ENCODE measurements at places on chromosomes 6 and 20.
A peak's percentile ranks its signal among the peaks of the same experiment; 100 is the strongest.

GRCh38 chr6:127069659-127070279, 48.7 kb upstream of the RSPO3 start:
- peak; percentile 14 for DNase-seq

GRCh38 chr6:79630883-79631692, at the start of gene SH3BGRL2:
Gene SH3BGRL2, plus strand, starts transcription at chr6:79631329. Its CDS starts 133 bp downstream, at chr6:79631462.
- DNase-seq, result peak; percentile 28

DNA sequence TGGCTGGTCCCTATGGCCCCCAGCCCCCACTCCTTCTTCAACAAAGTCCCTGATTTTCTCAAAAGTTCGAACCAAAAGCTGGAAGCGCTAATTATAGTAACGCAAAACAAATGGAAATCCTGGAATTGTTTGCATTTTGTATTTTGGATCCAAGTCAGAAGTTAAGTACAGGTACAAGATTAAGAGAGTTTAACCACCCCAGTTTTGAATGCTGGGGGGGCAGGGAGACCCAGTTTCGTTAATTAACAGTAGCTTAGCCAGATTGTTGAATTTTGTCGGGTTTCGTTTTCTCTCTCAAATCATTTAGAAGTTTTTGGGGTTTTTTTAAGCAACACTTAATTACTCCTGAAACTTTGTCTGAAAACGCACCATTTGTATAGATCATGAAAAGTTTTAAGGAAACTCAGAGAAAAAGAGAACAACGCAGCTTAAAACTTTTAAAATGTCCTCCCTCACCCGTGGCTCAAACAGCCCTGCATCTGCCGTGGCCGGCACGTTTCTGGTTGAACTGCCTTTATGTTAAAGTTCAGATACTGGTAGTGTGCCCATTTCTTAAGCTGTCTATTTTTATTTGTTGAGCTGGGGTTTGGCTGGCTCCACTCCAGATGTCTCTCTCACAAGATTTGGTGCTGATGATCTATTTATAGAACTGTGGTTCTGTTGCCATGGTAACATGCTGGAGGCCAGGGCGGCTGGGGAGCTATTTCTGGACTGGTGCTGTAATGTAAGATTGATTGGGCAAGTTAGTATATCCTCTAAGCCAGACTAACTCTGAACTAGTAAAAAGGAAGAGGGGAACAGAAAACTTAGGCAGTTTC, 55.0 kb downstream of the GNAS start:
- DNase-seq, result peak; percentile 87

GRCh38 chr6:126072172-126072571, 85.8 kb downstream of the TRMT11 start:
- no peak for DNase-seq

DNA sequence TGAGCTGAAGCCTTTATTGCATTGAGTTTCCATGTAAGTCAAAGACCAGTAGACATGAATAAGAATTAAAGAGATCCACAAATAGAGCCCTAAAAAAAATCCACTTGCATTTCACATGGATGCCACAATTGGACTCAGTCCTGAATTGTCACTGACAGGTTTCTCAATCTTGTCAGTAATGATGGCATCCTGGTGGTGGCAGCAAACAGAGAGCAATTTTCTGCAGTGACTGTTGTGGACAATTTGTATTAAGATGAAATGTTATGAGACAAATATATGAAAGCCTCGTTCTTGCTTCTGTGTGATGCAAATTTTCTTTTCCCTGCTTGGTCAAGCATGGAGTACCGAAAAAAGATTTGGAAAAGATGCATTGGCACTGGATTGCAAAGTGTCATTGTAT, 278.9 kb downstream of the SAMD5 start:
- DNase-seq, result no peak

DNA sequence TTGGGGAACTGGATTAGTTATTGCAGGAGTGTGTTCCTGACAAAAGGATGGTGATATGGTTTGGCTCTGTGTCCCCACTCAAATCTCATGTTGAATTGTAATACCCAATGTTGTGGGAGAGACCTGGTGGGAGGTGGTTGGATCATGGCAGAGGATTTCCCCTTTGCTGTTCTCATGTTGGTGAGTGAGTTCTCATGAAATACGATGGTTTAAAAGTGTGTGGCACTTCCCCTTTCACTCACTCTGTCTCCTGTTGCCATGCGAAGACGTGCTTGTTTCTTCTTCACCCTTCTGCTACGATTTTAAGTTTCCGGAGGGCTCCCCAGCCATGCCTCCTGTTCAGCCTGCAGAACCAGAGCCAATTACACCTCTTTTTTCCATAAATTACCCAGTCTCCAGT, 16.2 kb upstream of the TREM1 start:
- DNase-seq, result no peak

- DNase-seq, result no peak
Observed at GRCh38 chr6:167815296-167815980, 11.3 kb upstream of the AFDN start.

- DNase-seq, result peak; percentile 80
Observed at GRCh38 chr6:12572896-12573827, 143.4 kb upstream of the PHACTR1 start.

GRCh38 chr6:99458319-99458718, 33.2 kb upstream of the PNISR start:
- no peak for DNase-seq

GRCh38 chr6:29129326-29130012, 21.6 kb downstream of the OR2J3 start:
- DNase-seq, result no peak

- DNase-seq, result no peak
Observed at GRCh38 chr20:47561180-47561579, 59.5 kb downstream of the NCOA3 start.

DNA sequence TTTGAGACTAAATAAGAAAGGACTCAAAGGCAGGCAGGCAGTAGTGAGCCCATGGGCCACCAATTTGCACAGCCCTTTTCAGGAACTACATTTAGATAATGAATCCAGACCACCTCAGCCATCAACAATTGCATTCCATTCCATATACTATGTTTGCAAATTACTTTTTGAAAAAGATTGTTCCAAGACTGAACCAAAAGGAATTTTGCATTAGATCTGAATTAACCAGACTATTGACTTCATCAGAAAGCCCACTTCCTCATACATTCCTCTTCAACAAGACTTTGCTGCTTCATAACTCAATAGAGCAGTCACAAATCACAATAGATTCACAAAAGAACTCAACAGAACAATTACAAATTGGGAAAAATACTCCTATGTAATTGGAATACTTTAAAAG, 229.1 kb downstream of the SIM1 start:
- DNase-seq, result no peak

DNA sequence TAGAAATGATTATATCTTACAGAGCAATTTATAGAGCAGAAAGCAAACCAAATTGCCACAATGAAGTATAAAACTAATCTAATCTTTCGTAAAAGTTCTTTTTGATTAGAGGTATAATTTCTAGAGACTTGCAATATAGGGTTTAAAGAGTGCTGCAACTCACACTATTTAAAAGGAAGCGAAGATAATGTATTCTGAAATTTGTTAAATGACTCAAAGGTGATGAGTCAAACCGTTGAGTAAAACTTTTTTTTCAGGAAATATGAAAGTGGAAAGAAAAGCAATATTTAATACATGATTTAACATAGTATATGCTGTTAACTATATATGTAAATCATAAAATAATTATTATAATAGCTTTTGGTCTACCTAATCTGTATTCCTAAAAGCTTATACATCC, 133.6 kb downstream of the SYNE1 start:
- no peak for DNase-seq

DNA sequence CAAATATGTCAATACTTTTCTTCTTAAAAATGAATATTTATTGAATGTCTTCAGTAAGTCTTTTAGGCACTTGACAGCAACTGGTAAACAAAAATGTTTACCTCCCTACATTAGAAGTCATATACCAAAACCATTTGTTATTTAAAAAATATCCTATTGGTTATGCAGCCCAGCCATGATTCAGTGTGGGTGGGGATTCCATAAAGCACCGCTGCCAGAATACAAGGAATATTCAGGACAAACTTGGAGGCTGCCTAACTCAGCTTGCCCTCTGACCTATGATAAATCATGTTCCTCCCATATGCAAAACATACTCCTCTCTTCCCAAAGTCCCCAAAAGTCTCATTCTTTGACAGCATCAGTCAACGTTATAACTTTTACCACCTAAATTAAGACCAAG, 486.8 kb upstream of the IRAK1BP1 start:
- no peak for DNase-seq

GRCh38 chr6:152502421-152503188, 134.6 kb downstream of the SYNE1 start:
- no peak for DNase-seq

GRCh38 chr6:147131532-147132128, 72.6 kb upstream of the STXBP5 start:
- no peak for DNase-seq

- no peak for DNase-seq
Observed at GRCh38 chr20:21161926-21162325, 36.0 kb downstream of the KIZ start.

DNA sequence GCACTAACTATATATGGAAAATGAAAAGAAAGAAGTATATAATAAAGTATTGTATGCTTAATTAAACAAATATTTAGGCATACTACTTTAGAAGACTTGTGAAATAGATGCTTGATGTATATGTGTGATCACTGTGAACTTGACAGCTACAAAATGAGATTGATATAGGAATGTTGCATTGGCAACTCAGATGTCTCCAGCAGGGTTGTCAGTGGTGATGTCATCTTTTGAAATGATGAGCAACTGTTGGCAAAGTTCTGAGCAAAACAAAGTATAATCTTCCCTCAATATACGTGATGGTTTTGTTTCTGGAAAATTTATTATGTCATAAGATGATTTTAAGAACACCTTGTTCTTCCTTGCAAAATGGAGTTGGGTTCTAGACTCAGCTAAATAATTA, 133.8 kb downstream of the ARID1B start:
- DNase-seq, result no peak

DNA sequence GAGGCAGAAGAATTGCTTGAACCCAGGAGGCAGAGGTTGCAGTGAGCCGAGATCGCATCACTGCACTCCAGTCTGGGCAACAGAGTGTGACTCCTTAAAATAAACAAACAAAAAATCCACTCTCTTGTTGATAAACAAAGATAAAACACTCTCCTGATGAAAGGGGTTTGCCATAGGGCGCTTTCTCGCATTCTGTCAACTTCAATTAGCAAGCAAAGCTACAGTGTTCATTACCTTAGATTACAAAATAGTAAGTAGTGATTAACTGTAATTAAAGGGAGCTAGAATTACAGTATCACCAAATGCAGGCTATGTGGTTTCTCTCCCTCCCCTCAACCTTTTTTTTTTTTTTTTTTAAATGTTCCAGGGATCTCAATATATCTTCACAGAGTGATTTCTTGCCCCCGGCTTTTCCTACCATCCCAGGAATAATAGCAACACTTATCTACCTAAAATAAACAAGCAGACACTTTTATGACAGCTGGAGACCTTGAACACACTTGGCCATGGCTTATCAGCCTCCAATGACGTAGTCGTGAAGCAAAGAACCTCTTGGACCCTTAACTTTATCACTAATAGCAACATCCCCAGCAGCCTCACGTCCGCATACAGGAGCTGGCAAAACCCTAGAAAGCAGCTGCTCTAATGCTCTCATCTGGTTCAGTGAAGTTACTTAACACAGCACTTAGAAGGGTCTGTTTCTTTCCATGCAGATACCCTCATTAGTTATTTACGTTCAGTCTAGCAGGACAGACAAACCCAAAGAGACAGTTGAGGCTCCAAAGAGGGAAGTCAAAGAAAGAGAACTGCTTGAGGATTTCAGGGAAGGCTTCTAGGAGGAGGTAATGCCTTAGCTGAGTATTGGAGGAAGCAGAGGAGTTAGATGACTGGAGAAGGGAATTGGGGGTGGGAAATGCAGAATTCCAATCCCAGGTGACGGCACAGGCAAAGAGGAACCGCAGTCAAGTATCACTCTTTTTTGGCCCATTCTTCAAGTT, 37.9 kb upstream of the NEDD9 start:
- no peak for DNase-seq

- peak; percentile 41 for DNase-seq
Observed at GRCh38 chr6:136604928-136605510, 54.8 kb upstream of the MAP7 start.

- DNase-seq, result no peak
Observed at GRCh38 chr6:3719462-3720308, 31.8 kb downstream of the PXDC1 start.

GRCh38 chr6:111122458-111123286, 35.4 kb downstream of the SLC16A10 start:
- DNase-seq, result no peak

DNA sequence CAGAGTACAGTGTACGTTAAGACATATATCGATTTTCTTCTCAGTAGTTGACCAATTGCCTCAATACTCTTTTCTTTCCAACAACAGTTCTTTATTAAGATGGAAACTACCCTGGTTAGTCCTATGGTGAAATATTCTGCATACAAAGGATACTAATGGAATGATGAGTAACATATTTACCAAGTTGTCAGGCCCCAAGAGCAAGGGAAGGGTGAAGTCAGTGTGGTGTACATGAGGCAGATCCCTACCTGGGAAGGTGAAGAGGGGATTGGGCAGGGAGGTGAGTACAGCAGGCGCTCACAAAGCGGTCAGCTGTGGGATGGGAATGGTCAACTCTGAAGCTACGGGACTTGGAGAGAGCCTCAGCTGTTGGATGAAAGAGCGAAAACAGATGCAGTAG, 29.7 kb downstream of the GJA1 start:
- DNase-seq, result no peak

DNA sequence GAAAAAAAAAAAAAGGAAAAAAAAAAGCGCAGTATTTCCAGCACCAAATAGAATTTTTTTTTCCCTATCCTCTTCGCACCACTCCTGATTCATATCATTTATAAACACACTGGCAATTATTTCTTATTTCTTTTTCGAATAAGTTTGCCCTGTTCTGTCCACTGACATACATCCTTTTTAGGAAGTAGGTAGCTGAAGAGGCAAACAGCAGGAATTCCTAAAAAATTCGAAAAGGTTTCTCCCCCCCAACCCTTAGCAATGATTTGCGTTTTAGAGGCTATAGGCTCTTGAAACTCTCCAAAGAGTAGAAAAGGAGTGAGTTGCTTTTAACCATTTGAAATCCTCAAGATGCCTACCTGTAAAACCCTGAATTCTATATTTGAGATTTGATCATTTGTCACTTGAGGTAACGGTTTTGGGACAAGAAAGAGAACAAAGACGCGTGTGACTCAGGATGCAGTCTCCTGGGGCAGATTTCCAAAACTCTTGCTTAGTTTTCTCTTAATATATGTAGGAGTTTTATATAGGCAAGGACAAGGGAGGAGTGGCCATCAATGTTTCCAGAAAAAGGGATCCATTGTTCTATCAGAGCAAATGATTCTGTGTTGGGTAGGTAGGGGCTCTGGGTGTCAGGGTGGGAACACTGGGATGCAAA, 531 bp upstream of the CCN2 start:
- DNase-seq, result no peak

All from kidney epithelial cell (primary cell).